ENCODE measurements at places on chromosomes 12 and 14.

DNA sequence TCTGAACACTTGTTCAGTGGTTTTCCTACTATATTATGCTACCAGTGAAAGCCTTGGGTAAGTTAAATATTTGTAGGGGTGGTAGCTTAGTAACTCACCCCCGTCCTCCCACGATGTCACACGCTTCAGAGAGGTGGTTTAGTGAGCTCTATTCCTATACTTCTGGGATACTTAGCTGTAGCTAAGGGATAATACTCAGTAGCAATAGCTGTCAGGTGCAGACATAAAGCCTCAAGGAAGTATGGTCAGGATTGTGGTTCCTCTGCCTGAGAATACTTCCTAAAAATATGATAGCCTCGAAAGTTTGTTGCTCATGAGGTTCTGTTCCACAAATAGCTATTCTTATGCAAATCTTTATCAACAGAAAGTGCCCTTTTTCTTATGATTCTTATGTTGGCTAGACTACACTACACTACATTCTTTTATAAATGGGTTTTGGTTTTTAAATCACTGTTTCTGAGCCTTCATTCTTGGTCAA lies 11.9 kb downstream of the DLST start:
- DNase-seq: no peak

DNA sequence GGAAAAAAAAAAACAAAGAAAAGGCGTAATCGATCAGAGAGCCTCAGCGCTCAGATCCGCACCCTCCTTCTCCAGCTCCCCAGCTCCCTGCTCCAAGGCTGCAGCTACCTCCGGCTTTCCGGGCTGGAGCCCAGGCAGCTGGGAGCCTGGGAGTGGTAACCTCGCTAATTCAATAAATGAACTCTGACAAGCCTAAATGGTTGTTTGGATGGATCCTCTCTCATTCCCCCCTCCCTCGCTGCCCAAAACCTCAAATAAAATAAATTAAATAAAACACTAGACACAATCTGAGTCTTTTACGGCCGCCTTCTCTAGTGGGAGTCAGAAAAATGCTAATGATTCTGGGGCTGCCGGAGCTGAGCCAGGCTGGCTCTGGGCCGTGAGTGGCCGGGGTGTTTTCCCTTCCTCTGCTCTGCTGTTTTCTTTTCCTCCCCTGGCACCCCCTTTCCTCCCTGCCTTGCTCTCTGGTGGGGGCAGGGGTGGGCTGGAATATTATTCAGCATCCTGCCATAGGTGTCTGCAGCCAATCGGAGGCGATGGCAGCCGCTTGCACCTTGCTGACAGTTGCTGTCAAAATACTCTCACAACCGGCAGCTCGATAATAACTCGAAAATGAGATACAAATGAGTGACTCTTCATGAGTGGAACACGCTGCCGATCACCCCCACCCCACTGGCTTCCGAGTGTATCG lies 76.1 kb downstream of the RBM19 start:
- no peak for DNase-seq

- DNase-seq: no peak
Measured at GRCh38 chr12:97259098-97259497, 203.5 kb upstream of the RMST start.

DNA sequence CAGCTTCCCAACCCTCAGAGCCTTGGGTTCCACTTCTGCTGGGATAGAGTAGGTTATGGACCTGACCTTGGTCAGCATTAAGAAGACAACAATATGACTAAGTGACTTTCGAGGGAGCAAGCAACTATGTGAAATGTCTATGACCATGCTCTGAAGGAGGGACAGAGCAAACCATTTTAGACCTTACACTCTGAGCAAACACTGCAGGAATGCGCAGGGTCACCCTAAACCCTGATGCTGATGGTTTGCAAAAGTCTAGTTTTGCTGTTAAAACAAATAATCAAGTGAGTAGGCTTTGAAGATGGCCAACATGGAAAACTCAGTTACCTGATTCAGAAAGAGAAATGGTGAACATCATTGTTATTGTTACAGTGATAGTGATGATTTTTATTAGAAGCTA lies 8.7 kb downstream of the ZCCHC8 start:
- DNase-seq: no peak

DNA sequence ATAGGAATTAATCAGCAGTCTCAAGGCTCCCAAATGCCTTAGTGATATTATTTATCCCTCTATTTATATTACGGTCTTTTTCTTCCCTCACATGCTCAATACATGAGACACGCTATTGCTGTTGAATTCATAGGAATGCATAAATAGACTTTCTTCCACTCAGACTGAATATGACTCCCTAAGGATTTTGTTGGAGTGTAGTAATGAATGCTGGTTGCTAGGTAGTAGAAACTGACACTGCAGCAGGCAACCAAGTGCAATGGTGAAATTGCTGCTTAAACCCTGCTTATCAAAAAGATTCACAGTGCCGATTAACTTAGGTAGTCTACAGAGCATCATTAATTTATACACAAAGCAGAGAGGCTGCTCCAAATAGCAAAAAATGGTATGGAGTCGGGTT lies 168.2 kb downstream of the KCNC2 start:
- no peak for DNase-seq

DNA sequence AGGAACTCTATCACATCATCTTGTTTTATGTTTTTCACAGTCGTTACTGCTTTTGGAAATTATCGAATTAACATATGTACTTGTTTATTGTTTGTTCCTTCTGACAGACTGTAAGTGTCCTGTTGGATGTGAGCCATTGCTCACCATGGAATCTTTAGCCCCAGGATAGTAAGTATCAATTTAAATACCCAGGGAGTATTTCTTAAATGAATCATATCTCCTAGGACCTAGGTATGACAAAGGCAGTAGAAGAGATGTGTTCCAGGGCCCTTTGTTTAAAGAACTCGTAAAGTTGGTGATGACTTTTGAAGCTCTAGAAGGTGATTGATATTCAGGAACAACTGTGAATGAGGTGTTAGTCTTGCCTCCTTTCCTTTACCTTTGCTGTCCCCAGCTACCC lies 30.3 kb upstream of the STRAP start:
- no peak for DNase-seq

GRCh38 chr12:46209914-46210872 lies 58.6 kb downstream of the SLC38A1 start:
- peak; percentile 12 for DNase-seq

DNA sequence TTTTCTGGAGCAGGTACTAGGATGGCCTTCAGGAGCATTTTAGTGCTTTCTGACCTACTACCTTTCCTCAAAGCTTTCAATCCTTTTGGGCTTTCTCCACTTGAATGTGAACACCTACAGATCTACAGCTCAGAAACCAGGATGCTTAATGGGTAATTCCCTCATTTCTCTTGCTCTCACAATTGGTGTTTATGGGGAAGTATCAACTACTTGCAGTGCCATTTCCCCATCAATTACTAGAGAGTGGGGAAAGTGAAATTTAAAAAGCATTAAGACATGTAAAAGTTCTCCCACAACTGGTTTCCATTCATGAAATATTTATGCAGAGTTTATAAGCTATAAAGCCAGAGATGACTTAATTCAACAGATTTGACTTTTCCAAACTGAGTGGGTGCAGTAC lies 2.1 kb upstream of the YY1 start:
- DNase-seq: no peak

GRCh38 chr14:73422515-73422914 lies 35.8 kb downstream of the NUMB start:
- no peak for DNase-seq

DNA sequence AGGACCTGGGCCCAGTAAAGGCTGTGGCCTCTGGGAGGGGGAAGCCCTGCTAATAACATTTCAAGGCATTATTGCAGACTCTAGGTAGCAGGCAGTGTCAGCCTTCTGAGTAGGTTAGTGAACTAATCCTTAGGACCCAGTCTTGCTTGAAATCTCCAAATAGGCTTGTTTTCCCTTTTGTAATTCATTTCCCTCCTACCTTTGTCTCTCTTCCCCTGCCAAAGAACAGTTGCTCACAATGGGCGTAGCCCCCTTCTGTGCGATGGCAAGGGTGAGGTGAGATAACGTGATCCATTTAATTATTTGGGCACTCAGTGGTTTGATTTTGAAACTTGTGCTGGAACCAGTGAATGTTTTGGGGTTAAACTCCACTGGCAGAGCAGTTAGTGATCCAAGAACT lies 10.9 kb downstream of the PELI2 start:
- no peak for DNase-seq

DNA sequence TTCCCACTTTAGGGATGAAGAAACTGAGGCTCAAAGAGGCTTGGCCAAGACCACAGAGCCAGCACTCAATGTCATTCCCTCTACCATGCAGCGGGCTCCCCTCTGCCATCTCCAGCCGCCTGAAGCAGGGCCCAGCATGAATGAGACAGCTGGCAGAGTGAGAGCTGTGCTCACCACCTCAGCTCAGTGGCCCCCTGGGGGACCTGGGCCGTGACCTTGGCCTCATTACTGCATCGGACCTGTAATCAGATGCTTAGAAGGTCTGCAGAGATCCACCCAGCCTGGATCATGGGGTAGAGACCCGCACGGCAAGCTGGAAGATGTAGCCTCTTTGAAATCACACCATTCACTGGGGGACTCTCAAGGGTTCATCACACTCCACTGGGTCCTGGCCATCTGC lies 22.7 kb upstream of the CORO1C start:
- DNase-seq: no peak

- no peak for DNase-seq
Measured at GRCh38 chr14:95523051-95523814, 6.8 kb upstream of the SYNE3 start.

- no peak for DNase-seq
Measured at GRCh38 chr12:1355396-1355795, 239.0 kb downstream of the FBXL14 start.

DNA sequence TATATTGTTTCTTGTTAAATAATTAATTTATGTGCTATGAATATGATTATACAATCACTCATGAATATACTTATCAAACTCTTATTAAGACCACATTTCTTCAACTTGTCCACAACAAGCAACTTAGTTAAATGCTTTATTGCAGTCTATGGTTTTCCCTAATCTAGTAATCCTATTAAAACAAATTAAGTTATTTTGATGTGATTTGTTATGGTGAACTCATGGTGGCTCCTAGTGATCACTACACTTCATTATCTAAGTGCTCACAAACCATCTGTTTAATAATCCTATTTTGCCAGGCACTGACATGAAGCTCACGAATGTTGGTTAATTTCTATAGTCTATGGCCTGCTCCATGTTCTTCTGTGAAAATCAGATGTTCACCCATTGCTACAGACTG lies 42.9 kb downstream of the INSM2 start:
- no peak for DNase-seq

GRCh38 chr14:67557118-67557517 lies 24.0 kb downstream of the PLEKHH1 start:
- no peak for DNase-seq

- DNase-seq: no peak
Measured at GRCh38 chr14:92353447-92353846, 30.5 kb downstream of the SLC24A4 start.

DNA sequence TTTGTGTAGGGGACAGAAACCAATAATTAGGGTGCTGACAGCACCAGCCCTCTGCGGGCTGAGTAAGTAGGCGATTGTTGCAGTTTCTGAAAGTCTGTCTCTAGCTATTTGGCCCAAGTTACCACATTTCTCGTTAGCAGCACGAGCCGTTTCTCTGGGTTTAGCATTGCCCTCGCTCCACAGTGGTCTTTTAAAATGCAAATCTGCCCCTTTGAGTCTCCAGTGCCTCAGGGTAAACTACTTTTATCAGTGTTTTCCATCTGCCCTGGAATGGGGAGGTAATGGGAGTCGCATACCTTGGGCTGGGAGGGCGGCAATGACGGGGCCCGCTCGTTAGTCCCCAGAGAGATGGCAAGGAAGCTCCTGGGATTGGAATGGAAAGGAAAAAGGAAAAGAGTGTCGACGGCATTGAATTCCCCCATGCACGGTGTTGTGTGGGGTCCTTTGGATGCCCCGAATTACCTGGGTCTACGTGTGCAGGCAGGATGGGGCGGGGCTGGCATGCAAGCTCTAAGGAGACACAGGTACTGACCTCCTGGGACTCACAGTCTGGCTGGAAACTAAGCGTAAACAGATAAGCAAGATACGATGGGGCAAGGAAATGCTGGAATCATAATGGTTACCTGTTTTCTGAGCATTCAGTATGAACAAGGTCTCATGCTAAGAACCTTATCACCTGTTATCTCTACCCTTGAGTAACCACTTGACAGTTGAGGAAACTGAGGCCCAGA lies 131.8 kb upstream of the MAP1LC3B2 start:
- no peak for DNase-seq

- peak; percentile 7 for DNase-seq
Measured at GRCh38 chr14:89841851-89842250, 112.7 kb downstream of the EFCAB11 start.

DNA sequence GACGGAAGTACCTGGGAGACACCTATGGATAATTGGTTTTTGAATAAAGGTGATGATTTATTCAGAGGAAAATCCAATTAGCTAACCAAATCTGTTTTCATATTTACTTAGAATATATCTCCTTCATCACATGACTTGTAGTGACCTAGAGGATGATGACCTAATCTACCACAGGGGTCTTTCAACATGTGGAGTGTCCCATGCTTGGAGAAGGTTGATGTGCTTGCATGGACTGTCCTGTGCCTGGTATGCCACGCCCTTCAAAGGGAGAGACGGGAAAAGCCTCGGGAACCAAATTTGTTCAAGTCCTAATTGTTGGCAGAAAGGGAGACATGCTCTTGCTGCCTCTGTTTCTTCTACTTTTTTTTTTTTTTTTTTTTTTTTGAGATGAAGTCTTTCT lies 11.8 kb upstream of the PAPLN start:
- no peak for DNase-seq

- peak; percentile 20 for DNase-seq
Measured at GRCh38 chr12:67714648-67715047, 66.1 kb downstream of the DYRK2 start.

DNA sequence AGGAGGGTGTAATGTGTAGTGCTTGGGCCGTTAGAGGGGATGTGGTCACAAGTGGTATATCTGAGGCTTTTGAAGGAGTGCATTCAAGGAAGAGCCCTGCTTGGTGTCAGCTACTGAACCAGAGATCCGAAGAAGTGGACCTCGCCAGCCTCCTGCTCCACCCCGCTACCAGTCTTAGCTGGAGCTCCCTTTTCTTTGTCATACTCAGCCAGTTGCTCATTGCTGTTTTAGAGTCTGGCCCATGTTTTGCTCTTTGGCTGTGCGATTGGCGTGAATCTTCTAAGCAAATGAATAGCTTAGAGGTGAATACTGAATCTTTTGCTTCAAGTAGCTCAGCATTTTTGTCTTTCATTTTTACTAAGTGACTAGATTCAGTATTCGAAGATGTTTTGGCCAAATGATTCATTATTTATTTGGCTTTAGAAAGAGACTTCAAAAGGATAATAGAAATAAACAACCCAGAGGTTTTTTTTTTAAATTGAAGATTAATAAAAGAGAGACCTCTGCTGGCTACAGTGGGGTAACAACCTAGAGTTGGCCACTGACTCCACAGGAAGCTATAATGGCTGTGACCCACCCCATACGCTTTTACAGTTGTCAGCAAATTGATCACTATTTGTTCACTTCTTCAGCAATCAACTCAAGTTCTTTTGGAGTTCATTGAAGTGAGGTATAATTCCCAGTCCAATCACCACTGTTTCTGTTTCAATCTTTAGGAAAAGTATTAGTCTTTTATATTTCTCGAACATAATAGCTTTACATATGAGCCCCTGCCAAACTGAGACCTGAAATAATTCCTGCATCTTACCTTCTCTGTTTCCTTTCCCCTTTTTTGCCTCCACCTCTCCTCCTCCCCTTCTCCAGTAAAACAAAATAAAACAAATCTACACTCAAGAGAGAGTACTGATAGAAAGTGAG lies 19.9 kb downstream of the CDKN1B start:
- peak; percentile 50 for DNase-seq
